Fibroblast of skin of left biceps (primary cell): ENCODE measurements at places on chromosomes 1 and 21.

- DNase-seq = peak; percentile 37
Measured at GRCh38 chr1:97947695-97948094, 26.9 kb upstream of the DPYD start.

DNA sequence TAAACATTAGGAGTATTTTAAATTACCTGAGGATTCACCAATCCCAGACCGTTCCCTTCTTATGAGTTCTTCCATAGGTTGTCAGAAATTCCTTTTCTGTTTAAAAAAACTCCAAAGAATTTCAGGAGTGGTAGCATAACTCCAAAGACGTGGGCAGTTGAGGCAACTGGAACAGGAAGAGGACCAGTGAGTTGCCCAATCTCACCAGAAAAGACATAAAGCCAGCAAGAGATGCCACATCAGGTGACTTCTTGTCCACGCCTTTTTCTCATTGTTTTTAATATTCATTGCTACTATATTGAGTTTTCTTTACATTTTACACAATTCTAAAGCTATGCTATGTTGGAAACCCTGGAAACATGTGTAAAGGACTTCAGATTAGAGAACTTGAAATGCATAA, 88.1 kb upstream of the JAK1 start:
- no peak for DNase-seq

DNA sequence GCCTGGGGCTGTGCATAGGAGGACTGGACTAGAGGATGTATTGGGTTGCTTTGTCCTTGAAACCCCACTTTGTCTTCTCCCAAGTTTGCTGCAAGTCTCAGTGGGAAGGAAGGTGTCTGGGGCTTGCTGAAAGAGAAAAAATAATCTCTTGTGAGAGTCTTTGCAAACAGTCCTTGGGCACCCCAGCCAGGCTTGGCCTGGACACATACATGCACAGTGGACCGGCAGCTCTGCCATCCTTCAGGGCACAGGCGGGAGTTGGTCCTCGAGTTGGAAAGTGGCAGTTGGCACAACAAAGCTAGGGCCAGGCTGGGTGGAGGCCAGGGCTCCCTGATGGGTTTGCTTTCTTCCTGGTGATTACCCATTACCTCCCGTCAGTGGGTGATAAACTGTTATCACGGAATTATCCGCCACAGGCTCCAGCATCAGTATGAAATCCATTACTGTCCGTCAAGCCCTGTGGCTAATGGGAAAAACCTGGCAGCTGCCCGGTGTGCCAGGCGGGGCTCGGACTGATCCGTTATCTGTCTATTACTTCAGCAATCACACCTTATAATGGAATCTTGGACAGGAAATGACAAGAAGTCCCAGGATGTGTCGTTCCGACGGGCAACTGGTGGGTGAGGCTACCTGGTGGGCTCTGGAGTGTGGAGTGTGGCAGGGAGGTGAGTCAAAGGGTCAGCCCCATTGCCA, 265.7 kb downstream of the GRIK3 start:
- DNase-seq = no peak

DNA sequence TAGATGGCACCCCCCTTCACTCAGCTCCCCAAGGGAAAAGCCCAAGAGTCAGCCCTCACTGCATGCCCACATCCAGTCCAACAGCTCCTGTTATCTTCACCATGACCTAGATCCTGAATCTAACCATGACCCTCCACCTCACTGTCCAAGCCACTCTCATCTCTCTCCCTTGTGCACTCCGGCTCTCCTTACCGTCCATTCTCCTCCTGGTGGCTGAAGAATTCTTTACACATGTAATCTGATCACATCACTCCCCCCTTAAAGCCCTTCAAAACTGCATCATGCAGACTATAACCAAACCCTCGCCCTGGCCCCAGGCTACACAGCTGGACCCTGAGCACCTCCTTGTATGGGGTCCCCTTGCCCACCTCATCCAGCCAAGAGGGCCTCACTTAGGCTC, 14.0 kb upstream of the PAQR7 start:
- DNase-seq = no peak

DNA sequence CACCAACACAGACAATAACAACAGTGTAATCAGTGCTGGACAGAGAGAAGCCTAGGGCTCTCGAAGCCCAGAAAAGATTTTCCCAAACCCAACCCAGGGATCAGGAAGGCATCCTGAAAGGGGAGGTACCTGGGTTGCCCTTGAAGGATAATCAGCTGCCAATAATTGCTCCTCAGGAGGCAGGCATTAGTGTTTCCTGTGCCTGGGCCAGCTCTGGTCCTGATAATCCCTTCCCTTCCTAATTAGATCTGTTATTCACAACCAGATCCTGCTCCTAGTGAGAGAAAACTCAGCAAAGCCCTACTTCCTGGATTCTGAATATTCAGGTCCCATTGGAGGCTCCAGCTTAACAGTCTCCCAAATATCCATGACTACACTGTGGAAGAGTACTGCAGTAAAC, 117.4 kb downstream of the DMRTA2 start:
- no peak for DNase-seq
